ENCODE measurements at places on chromosomes 13 and 19.
A peak's percentile ranks its signal among the peaks of the same experiment; 100 is the strongest.

GRCh38 chr19:50417111-50418081, 1.3 kb upstream of the SPIB start:
- DNase-seq: no peak

DNA sequence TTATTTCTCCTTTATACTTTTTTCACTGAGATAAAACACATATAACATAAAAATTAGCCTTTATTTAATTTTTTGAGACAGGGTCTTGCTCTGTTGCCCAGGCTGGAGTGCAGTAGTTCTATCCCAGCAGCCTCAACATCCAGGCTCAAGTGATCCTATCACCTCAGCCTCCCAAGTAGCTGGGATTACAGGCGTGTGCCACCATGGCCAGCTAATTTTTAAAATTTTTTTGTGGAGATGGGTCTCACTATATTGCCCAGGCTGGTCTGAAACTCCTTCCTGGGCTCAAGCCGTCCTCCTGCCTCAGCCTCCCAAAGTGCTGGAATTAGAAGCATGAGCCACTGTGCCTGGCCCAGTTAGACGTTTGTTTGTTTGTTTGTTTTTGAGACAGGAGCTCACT, 28.4 kb downstream of the CRTC1 start:
- no peak for DNase-seq

DNA sequence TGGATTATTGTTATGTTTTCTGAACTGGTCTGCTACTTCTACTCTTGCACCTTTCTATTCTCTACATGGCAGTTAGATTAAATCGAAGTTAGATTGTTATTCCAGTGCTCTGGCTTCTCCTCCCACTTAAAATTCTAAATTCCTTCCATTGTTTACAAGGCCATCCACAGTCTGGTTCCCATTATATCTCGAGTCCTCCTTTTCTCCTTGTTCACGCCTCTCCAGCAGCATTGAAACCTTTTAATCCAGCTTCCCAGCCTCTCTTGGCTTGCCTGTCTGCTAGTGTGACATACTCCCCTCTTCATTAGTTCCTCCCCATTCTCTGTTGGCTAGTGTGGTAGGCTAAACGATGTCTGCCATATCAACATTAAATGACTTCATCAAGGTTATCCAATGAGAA, 54.5 kb downstream of the DNAJC15 start:
- no peak for DNase-seq

DNA sequence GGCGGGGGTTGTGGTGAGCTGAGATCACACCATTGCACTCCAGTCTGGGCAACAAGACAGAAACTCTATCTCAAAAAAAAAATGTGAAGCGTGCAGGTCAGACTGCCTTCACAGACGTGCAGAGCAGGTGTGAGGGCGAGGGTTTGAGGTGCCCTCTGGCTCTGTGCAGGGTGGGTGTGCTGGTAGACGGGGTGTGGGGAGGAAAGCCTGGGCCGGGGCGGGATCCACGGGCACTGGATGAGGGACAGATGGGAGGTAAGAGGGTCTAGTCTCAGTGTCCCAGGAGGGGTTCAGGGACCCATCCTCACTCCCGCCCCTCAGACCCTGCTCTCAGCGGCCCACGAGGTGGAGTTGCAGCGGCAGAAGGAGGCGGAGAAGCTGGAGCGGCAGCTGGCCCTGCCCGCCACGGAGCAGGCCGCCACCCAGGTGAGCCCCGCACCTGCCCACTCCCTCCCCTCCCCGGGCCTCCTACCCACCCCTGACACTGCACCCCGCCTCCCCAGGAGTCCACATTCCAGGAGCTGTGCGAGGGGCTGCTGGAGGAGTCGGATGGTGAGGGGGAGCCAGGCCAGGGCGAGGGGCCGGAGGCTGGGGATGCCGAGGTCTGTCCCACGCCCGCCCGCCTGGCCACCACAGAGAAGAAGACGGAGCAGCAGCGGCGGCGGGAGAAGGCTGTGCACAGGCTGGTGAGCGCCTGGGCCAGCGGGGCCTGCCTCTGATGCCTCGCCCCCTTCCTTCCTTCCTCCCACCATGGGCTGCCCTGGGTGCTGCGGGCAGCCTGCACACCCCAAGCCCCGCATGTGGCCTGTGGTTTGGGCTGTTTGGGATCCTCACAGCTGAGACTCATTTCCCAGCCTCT, 9.1 kb downstream of the NOP53 start:
- no peak for DNase-seq

- no peak for DNase-seq
These were observed 70.0 kb downstream of the INSR start for GRCh38 chr19:7224209-7224686.

- no peak for DNase-seq
These were observed 62.0 kb downstream of the ABCC4 start for GRCh38 chr13:95239283-95239682.

DNA sequence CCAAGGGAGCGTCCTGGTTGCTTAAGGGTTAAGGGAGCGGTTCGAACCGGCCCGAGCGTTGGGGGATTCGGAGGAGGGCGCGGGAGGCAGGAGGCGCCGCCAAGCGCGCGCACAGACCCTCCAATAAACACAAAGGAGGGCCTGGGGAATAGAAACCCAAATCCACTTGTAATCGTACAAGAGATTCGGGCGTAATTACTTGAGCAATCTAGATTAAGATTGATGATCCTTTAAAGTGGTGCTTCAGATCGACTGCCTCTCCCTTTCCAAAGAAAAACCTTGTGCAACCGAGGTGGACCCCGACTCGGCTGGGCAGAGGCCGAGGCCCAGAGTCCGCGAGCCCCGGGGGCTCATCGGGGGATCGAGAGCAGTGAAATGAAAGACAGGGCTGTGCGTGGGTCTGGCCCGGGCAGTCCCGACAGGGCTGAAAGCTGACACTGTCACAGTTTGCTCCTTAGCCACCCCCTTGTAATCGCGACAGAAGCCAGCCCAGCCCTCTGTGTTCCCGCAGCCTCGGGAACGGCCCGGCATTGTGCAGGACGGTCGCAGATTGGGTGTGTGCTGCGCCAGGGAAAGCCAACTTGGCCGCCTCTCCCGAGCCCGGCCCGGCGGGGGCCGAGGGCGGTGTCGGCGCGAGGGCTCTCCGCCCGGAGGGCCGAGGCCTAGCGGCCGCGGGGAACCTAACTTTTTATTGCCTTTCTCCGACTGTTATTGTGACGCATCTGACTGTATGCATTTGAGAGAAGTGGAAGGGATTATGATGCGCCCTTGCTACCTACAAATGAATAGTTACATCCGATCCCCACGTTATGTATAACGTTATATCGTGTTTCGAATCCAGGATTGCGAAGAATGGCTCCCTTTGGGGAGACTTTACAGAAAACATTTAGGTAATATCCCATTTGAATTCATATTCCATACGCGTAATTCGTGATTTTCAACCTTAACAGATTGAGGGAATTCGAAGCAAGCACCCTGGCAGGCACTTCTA, 5.5 kb downstream of the MAB21L1 start:
- no peak for DNase-seq

DNA sequence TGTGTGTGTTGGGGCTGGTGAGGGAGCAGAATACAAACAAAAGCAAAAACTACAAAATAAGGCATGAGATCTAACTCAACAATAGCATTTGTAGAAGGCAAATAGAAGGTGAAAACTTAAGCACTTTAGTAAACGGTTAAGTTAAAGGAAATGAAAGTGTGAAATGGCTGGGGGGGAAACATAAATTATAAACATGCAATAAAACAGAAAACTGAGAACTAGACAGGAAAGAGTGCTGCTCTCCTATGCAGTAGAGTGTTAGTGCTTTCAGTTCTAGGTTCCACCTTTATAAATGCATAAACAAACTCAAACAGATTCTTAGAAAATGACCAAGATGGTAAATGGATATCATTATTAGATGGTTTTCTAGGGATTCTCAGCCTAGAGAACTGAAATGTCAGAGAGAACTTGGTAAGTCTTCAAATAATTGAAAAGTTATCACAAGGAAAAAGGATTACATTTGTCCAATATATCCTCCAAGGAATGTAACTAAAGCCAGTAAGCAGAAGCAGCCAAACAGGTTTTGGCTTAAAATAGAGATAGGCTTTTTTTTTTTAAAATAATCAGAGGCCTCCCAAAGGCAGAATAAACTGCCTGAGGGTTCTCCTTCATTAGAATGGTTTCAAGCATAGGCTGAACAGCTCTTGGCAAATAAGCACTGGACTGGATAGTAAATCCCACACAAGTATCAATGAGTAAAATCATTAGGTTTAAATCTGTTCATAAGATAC, 23.3 kb downstream of the RBM26 start:
- no peak for DNase-seq

- DNase-seq: no peak
These were observed 762.1 kb upstream of the ARGLU1 start for GRCh38 chr13:107329991-107330390.

DNA sequence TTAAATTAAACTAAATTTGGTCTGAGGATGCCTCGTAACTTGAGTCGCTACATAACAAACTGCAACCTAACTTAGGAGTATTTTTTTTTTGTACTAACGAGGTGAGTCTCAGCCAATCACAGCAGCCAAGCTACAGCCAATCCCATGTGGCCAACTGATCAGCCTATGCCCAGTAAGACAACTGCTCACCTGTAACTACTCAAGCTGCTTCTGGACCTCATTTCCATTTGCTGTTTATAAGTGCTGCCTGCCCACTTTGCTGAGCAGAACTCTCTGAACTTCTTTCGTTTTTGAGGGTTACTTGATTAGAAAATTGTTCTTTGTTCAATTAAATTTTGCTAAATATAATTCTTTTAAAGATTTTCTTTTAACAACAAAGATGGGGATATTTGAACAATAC, 3.8 kb downstream of the CPB2 start:
- DNase-seq: no peak

DNA sequence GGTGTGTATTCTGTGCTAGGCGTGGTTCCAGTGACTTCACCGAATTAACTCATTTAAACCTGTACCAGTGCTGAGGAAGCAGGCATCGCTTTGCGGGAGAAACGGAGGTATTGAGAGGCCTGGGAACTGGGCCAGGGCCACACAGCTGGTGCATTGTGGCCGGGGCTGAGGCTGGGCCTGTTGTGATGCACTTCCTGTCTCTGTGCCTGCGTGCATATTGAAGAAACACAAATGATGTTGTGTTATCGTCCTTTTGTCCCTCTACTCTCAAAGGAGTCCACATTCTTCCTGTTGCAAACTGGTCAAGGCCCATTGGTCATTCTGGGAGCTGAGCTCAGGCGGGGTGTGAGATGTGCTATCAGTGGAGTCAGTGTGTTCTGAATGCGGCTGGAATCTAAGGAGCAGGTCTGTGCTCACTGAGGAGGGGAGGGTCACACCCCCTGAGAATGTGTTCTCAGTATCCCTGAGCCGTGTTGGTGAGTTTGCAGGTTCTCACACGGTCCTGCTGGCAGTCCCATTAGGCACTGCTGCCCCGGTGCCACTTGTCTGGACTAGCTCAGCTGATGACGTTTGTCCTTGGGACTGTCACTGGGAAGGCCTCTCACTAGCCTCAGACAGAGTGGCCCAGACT, 62.1 kb downstream of the ARHGEF7 start:
- DNase-seq: no peak

DNA sequence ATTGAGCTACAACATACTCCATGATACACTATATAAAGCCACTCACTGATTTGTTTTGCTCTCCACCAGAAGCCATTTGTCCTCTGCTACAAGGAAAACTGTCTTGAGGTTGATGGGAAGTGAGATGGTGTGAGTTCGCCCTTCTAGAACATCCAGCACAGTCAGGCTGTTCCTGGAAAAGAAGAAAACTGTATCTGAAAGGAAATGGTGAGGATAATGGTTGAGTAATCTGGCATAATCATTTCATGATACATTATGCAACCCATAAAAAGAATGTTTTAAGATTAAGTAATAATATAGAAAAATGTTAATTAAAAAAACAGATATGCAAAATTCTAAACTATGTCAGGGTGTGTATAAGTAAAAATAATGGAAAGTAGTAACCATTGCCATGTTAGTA, 233.9 kb downstream of the RGCC start:
- DNase-seq: no peak

DNA sequence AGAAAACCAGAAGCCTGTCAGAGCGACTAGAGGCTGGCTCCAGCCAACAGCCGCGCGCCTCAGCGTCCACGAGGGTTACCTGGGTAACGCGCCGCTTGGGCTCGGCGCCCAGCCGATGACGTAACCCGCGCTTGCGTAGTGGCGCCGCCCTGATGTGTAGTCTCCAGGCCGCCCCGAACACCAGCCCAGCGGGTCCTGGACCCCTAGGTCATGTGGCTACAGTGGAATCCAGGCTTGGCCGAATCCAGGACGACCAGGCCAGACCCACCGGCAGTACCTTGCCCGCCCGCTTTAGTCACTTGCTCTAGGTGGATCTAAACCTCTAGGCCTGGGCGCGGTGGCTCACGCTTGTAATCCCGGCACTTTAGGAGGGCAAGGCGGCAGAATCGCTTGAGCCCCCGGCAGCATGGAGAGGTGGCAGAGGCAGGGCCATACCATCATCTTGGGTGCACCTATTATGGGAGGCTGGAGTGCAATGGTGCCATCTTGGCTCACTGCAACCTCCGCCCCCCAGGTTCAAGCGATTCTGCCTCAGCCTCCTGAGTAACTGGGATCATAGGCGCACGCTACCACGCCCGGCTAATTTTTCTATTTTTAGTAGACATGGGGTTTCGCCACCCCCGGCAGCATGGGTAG, 7.2 kb upstream of the ZNF606 start:
- DNase-seq: peak; percentile 29

- DNase-seq: no peak
These were observed 478.4 kb downstream of the FOXO1 start for GRCh38 chr13:40187841-40188591.

DNA sequence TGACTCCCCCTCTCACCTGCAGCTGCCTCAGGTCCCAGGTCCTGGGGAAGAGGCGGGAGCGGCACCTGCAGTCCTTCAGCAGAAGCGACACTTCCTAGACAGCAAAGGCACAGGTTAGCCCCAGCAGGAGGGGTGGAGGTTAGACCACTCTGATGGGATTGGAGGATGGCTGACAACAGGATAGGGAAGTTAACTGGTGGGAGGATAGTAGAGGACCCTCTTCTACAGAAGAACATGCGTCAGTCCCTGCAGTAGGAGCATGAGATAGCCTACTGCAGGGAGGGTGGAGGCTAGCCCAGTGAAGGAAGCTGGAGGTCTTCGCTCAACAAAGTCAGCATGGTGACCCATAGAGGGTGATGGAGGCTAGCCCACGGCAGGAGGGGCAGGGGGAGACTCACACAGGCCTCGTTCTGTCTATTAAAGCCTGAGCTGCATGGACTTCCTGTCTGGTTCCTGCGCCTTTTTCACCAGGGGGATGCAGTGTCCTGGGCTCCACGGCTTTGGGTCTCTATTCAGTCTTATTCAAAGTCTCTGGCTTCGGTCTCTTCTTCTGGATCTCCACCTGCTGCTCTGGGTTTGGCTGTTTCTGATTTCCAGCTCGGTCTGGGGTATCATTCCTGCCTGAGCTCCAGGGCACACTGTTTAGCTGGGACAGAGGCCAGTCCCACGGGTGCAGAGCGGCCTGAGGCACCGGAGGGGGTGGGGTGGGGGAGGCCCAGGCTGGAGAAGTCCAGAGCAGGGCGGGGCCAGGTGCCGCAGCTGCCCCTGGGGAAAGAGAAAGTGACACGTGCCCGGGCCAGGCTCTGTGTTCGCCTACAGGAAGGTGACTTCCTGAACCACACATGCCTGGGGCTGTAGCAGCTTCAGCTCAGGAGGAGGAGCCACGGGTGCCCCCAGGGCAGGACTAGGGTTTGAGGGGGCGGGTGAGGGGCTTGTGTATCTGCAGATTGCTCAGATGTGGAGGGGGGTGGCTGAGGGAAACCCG, 7.3 kb downstream of the IFNL3 start:
- DNase-seq: peak; percentile 24

- DNase-seq: no peak
These were observed 249.3 kb downstream of the UQCRFS1 start for GRCh38 chr19:28963486-28964250.

GRCh38 chr13:87052731-87053130, 618.4 kb upstream of the SLITRK5 start:
- no peak for DNase-seq

GRCh38 chr19:32748497-32748896, 28.9 kb downstream of the TDRD12 start:
- DNase-seq: no peak
